ENCODE measurements at places on chromosomes 16 and 17.

- DNase-seq: no peak
These were observed 26.7 kb downstream of the RCVRN start for GRCh38 chr17:9878356-9878755.

DNA sequence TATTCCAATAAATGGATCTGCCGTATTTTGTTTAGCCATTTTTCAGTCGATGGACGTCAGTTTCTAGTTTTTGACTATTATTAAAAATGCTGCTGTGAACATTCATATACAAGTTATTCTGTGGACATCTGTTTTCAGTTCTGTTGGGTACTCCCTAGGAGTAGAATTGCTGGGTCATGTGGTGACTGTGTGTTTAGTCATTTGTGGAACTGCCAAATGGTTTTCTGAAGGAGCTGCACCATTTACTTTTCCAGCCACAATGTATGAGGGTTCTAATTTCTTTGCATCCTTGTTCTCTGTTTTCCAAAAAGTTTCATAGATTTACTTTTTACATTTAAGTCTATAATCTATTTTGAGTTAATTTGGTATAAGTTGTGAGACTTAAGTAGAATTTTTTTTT is 29.5 kb downstream of the CYLD start:
- DNase-seq: no peak

GRCh38 chr17:53631486-53631885 is 191.2 kb upstream of the KIF2B start:
- no peak for DNase-seq

- no peak for DNase-seq
These were observed 29.9 kb upstream of the NUDT16L1 start for GRCh38 chr16:4663465-4663776.

GRCh38 chr17:15914400-15915170 is 30.3 kb upstream of the ADORA2B start:
- DNase-seq: no peak

GRCh38 chr16:20332411-20332810 is 5.1 kb upstream of the GP2 start:
- no peak for DNase-seq

DNA sequence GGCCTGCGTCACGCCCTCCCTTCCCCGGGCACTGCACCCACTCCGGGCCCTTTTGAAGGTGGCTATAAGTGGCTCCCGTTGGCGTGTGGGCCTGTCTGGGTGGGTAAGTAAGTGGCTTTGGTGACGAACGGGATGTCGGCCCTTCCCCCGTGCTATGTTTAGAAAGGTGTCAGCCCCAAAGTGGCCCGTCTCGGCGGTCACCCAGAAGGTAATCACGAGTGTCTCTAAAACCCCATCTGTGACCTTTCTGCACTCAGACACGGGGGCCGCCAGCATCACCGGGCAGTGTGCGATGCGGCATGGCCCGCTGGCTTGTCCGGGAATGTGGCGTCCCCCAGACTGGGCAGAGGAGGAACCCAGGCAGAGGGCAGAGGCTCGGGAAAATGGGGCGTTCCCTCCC is 88.2 kb downstream of the IRX5 start:
- no peak for DNase-seq

DNA sequence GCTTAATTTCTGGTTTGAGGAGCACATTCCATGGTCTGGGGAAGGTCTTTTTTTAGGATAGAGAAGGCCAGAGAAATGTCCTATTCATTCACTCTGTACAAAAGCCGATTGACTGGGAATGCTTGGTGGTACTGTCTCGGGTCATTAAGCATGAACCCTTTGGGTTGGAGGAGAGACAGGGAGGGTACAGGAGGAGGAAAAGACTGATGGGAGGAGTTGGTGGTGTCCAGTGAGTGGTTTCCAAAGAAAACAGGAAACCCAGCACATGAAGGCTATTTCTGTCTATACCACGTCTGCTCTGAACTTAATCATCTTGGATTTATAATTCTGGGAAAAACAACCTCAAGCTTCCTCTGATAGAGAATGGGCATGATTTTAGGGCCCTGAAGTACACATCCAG is 111.9 kb downstream of the XYLT1 start:
- no peak for DNase-seq

Data from activated gamma-delta T cell treated with Interleukin-2 at 50 U/mL for 16 hours (primary cell).